Tracheal epithelial cell (primary cell): ENCODE measurements at places on chromosomes 12 and 14. TPM values are rescaled to one million over a fixed set of nuclear protein-coding genes. Genes with fewer than 3 reads are reported as not detected.

FOXG1 gene
- not detected in 2 replicates for total RNA-seq

RITA1 gene
- 25.4 and 28.9 TPM in 2 replicates for total RNA-seq

PPP4R4 gene
- 12.1 and 24.6 TPM in 2 replicates for total RNA-seq

SIRT4 gene
- 0.96 and 3.2 TPM in 2 replicates for total RNA-seq

LMO3 gene
- under 0.01 and 0.43 TPM in 2 replicates for total RNA-seq

TAS2R19 gene
- 0.43 and 1.2 TPM in 2 replicates for total RNA-seq

AREL1 gene
- total RNA-seq, result 21.1 and 31.6 TPM in 2 replicates

KCNC2 gene
- total RNA-seq, result not detected in 2 replicates

GZMH gene
- not detected in 2 replicates for total RNA-seq
